Putamen (tissue), 1 donor: ENCODE measurements at places on chromosomes 12 and 14.

- no peak for DNase-seq
Observed at GRCh38 chr14:22622255-22622654, 21.9 kb downstream of the OR6J1 start.

DNA sequence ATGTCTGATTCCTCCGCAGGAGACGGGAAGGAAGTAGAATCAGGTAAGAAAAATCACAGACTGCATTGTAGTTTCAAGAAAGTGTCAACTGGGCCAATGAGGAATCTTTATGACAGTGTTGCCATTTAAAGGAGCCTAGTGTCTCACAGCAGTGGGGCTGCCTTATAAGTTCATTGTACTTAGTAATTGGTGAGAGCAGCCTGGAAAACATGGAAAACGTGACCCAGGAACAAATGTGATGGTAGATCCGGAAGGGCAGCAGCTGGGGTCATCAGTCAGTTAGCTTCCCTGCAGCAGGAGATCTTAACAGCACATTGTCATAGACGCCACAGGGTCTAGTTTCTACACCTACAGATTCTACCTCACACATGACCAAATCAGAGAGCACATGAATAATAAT, 630.0 kb upstream of the LMO3 start:
- no peak for DNase-seq

GRCh38 chr12:45468751-45469615, 253.1 kb downstream of the ANO6 start:
- DNase-seq: no peak

DNA sequence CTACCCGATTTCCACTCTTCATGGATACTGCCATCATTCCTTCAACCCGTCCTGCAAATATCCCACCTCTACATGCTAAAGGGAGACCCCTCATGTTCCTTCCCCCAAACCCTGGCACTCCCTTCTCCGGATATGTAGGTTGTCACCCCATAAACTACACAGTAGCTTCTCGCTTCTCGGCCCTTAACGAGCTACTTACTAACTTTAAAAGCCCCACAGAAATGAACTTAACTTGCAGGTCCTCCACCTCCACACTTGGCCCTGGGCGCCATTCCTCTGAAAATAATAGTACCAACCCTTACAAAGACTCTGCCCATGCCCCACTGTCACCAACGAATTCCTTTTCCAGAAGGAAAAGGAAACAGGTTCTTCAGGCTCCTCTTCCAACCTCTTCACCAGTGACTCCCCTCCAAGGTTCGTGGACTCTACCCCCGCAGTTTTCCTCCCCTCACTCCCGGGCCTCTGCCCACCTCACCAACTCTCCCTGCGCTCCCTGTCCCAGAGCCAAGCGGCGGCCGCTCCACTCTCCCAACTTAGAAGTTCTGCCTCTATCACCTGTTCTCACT, 1.2 kb downstream of the SPPL3 start:
- no peak for DNase-seq

DNA sequence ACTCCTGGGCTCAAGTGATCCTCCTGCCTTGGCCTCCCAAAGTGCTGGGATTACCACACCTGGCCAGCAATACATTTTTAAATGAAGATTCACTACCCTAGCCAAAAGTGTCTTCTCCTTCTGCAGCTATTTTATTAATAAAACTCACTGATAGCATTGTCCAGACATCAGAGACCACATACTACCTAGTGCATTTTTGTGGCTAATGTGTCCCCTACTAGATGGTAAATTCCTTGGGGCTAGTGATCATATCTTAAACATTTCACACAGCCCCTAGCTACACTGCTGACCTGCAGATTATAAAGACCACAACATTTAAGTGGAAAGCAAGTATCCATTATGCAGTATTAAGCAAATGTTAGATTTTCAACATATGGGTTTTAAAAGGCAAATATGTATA, 17.0 kb downstream of the DTD2 start:
- DNase-seq: no peak

DNA sequence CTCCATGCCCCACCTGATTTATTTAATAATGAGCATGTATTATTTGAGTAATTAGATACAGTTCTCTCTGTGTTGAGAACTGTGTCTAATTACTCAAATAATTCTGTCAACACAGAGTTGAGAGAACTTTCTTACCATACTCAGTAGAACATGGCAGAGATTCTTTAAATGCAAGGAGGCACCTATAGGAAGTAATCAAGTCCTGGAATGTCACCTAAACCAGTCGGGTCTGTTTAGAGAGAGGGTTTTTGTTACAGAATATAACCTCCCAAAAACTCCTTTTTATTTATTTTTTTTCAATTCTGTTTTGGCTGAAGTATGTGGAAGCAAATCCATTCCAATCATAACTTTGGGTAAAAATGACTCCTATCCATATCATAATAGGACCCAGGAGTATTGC, 37.5 kb upstream of the CIT start:
- no peak for DNase-seq

DNA sequence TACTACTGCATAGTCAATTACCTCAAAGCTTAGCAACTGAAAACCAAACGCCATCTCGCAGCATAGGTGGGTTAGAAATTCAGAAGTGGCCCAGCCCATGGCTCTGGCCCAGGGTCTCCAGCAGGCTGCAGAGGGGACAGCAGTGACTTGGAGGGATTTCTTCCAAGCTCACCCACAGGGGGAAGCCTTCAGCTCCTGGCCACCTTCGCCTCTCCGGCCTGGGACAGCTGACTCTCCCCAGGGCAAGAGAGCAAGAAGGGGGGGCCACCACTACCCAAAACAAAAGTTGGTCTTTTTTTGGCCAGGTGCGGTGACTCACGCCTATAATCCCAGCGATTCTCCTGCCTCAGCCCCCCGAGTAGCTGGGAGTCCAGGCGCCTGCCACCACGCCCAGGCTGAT, 32.2 kb upstream of the ANKRD9 start:
- DNase-seq: no peak

DNA sequence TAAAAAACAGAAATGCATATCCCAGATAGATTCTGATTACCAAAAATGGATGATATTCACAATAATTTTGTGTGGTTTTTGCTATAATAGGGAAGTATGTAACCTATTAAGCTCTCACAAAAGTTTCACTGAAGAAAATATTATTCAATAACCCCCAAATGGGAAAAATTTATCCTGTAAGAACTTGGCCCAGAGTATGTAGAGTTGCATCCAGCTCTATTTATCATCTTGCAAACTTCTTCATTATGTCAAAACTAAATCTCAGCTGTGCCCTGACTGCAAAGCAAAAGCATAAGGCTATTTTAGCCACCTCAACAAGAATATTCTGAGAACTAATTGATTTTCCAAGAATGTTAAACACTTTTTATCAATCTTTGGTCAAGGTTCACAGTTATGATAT, 199.2 kb downstream of the PAX9 start:
- no peak for DNase-seq

GRCh38 chr12:125198652-125199051, 133.4 kb downstream of the AACS start:
- no peak for DNase-seq

DNA sequence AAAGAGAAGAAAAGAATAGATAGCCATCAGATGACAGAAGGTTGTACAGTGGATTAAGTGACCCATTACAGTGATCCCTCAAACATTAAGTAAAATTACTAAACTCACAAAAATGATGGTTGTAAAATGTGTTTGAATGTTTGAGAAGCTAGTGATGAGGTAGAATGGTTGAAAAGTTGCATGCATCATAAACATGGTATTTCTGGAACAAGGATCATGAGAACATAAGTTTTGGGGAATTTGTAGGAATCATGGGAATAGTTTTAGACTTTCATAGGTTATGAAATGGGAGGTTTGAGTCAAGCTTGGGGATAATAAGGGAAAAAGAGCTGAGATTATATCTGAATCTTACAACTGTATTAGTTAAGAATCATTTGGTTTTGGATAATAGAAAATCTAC, 34.1 kb upstream of the NEDD1 start:
- DNase-seq: no peak

DNA sequence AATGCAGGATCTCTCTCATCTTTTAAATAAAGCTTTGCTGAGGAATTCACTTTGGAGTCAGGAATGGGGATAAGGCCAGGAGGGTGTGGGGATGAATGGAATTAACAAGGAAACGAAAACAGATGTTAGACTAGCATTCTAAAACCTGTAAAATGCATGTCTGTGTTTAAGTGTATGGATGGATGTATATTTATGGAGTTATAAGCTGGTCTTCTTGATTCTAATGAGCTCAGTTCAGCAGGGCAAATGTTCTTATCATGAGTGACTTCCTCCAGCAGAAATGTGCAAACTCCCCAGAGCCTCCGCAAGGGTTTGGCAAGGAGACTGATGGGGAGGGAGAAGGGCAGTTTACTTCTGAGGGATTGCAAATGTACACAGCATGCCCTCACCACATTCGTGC, 149.1 kb downstream of the NTF3 start:
- no peak for DNase-seq
